Activated CD4-positive, alpha-beta T cell treated with anti-CD3 and anti-CD28 coated beads, Interleukin-2, amount 10 ng/mL, durations not matched to agents 7 days and 5 days (primary cell): ENCODE measurements at places on chromosomes 16 and 17. TPM values are rescaled to one million over a fixed set of nuclear protein-coding genes. Genes with fewer than 3 reads are reported as not detected.

TMEM238L gene
- not detected for total RNA-seq

KRTAP1-3 gene
- total RNA-seq, result not detected

GRCh38 chr17:3730881-3731429, 7.3 kb downstream of the HASPIN start:
- peaks cover 20% of the 10 kb centered on the region for H3K4me1 ChIP-seq
- no peak for DNase-seq
- no peaks in the 10 kb centered on the region for H3K27me3 ChIP-seq
- H3K27ac ChIP-seq, result no peak overlapping the region
- peaks cover 19% of the 10 kb centered on the region for H3K36me3 ChIP-seq

- no peak overlapping the region for H3K27ac ChIP-seq
- no peaks in the 10 kb centered on the region for H3K4me1 ChIP-seq
- no peak for DNase-seq
- H3K27me3 ChIP-seq, result peaks cover 1% of the 10 kb centered on the region
- no peak overlapping the region for H3K4me3 ChIP-seq
Observed at GRCh38 chr17:76635039-76635438, 8.5 kb downstream of the ST6GALNAC1 start.
